ENCODE measurements at places on chromosomes 4 and X.

- no peak for DNase-seq
Measured at GRCh38 chrX:48694776-48695533, 1.6 kb upstream of the SUV39H1 start.

- no peak for DNase-seq
Measured at GRCh38 chr4:140244328-140244727, 90.3 kb upstream of the MAML3 start.

- no peak for DNase-seq
Measured at GRCh38 chr4:176635372-176636261, 157.1 kb downstream of the VEGFC start.

DNA sequence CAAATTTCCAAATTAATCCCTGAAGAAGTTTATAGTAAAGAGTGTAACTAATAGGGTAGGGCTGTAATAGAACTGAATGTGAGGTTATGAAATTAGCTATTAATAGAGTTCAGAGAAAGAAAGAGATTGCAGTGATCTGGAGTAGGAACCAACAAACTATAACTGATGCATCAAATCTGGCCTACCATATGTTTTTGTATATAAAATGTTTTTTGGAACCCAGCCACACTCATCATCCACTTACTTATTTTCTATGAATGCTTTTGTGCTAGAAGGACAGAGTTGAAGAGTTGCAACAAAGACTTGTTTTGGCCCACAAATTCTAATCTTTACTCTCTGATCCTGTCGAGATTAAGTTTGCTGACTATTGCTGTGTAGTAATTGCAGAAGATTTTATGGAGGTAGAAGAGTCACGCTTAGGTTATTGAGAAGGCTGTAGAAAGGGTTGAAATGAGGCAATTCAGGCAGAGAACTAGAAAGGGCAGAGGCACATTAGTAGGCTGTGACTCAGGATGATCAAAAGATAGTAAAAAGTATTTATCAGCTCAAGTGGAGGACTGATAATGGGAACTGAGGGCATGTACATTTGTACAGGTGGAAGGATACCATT is 298.7 kb upstream of the EMCN start:
- no peak for DNase-seq

GRCh38 chr4:152973629-152974467 is 37.7 kb downstream of the FHDC1 start:
- no peak for DNase-seq

DNA sequence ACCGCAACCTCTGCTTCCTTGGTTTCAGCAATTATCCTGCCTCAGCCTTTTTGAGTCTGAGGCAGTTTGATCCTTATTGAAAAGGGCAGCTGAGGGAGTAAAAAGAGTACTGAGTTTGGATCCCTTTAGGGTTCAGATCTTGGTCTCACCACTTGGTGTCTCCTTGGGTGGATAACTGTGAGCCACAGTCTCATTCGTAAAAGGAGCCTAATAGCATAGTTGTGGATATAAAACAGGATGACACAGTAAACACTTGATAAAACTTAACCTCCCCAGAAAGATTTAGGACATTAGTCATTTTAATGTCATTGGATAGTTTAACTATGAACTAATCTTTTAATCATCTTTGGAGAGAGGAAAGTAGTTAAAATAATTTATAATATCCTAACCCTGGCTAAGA is 173.0 kb downstream of the ANK2 start:
- DNase-seq: no peak

GRCh38 chr4:134948110-134948642 is 746.6 kb upstream of the PABPC4L start:
- DNase-seq: no peak

DNA sequence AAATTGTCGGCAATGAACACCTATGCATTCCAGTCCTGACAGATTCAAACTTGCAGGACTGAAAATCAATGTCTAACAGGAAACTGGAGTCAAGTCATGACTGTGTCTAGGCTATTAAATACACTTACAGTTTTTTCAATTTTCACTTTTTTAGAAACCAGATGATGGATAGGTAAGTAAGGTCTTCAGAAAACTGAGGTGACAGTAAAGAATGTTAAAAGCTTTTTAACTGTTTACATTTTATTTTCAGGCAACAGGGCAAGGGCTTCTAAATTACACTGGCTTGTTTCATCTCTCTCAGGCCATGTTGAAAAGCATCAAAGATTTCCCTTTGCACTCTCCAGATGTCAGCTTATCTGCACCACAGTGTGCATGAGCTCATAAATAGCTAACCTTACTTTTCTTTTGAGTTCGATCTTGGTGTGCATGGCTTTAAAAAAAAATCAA is 65.2 kb downstream of the SEC24D start:
- DNase-seq: no peak

DNA sequence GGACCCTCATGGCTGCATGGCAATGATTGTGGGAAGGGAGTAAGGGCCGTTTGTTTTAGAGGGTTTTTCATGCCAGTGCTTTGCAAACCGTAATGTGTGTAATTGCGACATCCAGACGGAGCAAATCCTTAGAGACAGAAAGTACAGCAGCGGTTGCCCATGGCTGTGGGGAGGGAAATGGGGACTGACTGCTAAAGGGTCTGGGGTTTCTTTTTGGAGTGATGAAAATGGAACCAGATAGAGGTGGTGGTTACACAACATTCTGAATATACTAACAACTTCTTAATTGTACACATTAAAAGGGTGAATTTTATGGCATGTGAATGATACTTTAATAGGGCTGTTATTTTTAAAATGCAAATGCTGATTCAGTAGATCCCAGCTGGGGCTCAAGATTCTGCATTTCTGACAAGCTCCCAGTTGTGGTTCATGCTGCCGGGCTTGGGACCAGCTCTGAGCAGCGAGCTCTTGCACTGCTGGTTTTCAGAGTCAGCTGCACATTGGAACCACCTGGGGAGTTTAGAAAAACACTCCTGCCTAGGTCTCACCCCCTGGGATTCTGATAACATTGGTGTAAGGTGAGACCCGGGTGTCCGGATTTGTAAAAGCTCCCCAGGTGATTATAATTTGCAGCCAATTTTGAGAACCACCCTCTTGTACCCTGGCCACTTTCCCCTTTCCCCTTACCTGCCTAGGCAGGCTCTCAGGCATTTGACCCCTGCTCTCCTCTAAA is 47.7 kb downstream of the PRPS1 start:
- DNase-seq: no peak

DNA sequence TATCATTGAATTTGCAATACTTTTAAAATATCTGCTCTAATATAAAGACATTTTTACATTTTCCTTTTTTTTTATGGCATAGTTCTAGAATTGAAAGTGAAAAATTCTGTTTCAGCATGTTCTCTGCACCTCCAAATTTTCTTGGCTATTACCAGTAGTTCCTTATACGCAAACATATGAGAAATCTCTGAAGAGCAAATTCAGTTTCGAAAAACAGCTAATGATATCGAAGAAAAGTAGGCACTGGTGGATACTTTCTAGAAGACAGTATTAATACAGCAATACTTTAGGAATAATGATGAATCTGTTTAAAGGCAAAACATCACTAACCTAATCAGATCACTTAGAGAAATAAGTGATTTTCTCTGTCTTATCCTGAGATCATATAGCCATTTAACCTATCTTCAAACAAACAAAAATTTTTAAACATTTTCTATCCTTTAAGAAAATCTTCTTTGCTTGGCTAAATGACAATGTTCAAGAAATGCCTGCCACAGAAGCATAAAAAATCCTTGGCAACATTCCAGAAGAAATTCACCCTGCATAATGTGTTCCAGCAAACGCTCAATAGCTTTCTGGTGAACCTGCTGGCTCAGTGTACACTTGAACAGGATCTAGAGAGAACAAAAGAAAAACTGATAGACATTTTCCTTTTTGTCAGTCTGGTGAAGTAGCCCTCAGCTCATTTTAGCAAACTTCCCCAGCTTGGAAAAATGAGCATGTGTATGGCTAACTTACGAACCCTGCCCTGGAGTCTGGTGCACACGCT is 51.2 kb upstream of the KLF3 start:
- no peak for DNase-seq

GRCh38 chr4:17876943-17877342 is 66.2 kb downstream of the NCAPG start:
- no peak for DNase-seq

GRCh38 chr4:23972187-23972586 is 82.3 kb upstream of the PPARGC1A start:
- no peak for DNase-seq

DNA sequence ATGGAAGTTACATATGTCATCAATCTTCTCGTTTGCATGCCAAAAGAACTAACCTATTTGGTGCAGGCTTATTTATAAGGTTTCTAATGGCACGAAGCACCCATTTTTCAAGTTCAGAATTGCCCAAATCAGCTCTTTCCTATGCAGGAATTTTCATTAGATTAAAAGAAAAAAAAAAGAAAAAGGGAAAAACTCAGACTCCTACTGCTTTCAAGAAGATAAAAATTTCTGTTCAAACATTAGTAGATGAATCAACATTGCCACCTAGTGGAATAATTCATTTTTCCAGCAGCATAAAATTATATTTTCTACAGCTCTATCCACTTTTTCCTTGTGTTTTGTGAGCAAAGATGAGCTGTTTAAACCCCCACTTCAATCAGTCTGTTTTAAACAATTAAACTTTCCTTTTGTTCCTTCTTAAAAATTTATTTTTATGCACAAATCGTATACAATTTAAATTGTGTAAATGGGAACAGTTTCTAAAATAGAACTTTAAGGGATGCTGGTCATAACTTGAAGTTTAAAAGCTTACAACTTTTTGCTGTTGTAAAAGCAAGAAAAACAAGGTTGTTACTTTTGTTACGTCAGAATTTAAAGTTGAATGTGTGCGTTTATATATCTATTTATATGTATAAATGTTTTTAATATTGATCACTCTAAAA is 309.9 kb downstream of the ARAP2 start:
- DNase-seq: no peak

DNA sequence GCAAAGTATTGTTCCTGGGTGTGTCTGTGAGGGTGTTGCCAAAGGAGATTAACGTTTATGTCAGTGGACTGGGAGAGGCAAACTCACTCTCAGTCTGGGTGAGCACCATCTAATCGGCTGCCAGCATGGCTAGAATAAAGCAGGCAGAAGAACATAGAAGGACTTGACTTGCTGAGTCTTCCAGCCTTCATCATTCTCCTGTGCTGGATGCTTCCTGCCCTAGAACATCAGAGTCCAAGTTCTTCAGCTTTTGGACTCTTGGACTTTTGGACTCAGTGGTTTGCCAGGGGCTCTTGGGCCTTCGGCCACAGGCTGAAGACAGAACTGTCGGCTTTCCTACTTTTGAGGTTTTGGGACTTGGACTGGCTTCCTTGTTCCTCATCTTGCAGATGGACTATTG is 15.3 kb upstream of the ENPP6 start:
- no peak for DNase-seq

DNA sequence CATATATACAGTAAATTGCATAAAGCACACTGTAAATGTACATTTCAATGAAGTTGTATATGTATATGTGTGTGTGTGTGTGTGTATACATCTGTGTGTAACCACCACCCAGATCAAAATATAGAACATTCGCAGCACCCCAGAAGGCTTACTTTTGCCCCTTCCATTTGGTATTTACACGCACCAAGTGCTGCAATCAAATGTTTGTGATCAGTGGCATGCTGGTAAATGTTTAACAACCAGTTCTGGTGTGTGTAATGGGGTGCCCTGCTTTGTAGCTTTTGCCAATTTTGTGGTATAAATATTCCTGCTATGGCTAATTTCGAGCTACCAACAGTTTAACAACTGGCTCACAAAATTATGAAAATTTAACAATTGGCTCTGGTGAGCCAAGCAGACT is 101.3 kb downstream of the RTL5 start:
- DNase-seq: no peak
